ENCODE measurements at places on chromosomes 3 and 15. TPM values are rescaled to one million over a fixed set of nuclear protein-coding genes. Genes with fewer than 3 reads are reported as not detected.

- H3K27me3 ChIP-seq, result no peaks in the 10 kb centered on the region
- H3K4me3 ChIP-seq, result no peak overlapping the region
- H3K27ac ChIP-seq, result peak overlapping the region; percentile 74
- H3K36me3 ChIP-seq, result peaks cover 4% of the 10 kb centered on the region
- DNase-seq, result peak; percentile 79
Measured at GRCh38 chr3:177284383-177284881, 87.2 kb upstream of the TBL1XR1 start.

- peaks cover 9% of the 10 kb centered on the region for H3K36me3 ChIP-seq
- H3K27me3 ChIP-seq, result no peaks in the 10 kb centered on the region
- DNase-seq, result no peak
- peak overlapping the region; percentile 14 for H3K27ac ChIP-seq
- H3K4me3 ChIP-seq, result no peak overlapping the region
Measured at GRCh38 chr15:73575636-73576247, 57.4 kb downstream of the NPTN start.

DNA sequence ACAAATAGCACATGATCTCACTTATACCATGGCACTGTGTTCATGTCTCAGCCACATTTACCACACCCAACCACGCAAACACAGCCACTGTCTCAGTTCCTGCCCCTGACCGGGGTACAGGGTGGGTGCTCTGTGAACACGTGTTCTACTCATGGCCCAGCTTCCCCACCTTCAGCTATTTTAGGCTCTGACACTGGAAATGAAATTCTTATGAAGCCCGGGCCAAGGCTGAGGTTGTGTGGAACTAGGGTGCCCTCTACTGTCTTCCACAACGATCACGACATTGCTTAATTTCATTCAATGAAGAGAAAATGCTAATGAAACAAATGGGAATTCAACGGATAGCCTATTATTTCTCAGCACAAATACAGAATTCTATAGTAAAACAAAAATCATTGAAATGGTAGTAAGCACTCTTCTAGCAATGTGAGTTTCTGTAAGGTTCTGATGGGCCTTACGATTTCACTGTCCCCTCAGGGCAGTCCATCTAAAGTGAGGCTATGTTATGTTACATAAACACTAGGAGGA lies 2.1 kb upstream of the GABRA5 start:
- H3K4me1 ChIP-seq, result no peaks in the 10 kb centered on the region
- no peaks in the 10 kb centered on the region for H3K36me3 ChIP-seq
- peak; percentile 11 for DNase-seq
- H3K4me3 ChIP-seq, result no peak overlapping the region

GRCh38 chr3:10804183-10804648 lies 11.8 kb upstream of the SLC6A11 start:
- no peaks in the 10 kb centered on the region for H3K36me3 ChIP-seq
- DNase-seq, result no peak
- peaks cover 7% of the 10 kb centered on the region for H3K27me3 ChIP-seq
- H3K27ac ChIP-seq, result no peak overlapping the region

DNA sequence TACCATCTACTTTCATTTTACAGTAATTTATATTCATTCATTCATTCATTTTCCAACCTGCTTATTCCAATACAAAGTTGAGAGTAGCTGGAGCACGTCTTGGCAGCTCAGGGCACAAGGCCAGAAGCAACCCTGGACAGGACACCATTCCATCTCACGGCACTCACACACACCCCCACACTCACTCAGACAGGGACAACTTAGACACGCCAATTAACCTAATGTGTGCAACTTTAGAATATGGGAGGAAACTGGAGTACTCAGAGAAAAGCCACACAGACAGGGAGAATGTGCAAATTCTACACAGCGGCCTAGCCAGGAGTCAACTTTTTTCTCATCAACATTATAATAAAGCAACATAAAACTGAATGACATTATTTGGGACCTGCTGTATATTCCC lies 46.7 kb downstream of the IGF2BP2 start:
- H3K36me3 ChIP-seq, result no peaks in the 10 kb centered on the region
- peaks cover 4% of the 10 kb centered on the region for H3K4me1 ChIP-seq
- H3K27ac ChIP-seq, result no peak overlapping the region
- no peak for DNase-seq

DNA sequence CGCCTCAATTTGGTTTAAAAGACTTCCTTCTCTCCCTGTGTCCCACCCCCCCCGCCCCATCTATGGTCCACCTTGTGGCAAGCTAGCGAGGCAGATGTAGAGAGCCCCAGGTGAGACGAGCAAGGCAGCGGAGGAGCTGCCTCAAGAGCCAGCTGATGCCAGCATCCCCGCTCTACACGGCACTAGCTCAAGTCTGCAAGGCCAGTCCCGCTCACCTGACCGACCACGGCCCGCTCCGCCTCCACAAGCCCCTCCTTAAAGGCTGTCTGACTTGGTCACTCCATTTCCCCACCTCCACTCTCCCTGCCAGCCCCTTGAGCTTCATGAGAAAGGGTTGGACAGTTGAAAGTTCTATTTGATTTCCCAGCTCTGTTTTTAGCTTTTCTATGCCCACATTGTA lies 56.2 kb upstream of the IGF1R start:
- H3K27ac ChIP-seq, result no peak overlapping the region
- H3K27me3 ChIP-seq, result peaks cover 2% of the 10 kb centered on the region
- no peaks in the 10 kb centered on the region for H3K36me3 ChIP-seq

- no peak overlapping the region for H3K27ac ChIP-seq
- DNase-seq, result no peak
- H3K4me3 ChIP-seq, result no peak overlapping the region
- H3K4me1 ChIP-seq, result no peaks in the 10 kb centered on the region
- H3K27me3 ChIP-seq, result peaks cover 11% of the 10 kb centered on the region
- no peaks in the 10 kb centered on the region for H3K36me3 ChIP-seq
Measured at GRCh38 chr3:127953091-127954035, 38.3 kb downstream of the KBTBD12 start.

DNA sequence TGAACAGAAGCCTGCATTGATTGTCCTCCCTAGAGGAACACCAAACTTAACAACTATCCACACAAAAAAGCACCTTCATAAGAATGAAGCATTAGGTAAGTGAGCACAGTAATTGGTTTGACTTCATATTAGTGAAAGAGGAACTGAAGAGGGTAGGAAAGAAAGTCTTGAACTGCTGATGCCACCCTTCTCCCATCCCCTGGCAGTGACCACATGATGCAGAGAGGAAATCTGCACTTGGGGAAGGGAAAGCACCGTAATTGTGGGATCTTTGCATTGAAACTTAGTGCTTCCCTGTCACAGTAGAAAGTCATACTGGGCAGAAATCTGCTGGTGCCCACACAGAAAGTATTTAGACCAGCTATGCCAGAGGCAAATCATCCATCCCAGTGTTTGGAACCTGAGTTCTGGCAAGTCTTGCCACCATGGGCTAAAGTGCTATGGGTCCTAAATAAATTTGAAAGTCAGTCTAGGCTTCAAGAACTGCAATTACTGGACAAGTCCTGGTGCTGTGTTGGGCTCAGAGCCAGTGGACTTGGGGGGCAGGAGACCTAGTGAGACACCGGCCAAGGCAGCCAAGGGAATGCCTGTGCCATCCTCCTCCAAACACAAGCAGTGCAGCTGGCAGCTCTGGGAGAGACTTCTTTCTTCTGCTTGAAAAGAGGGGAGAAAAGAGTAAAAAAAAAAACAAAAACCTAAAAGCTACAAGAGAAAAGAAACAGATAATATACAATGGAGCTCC lies 63.6 kb downstream of the SLC15A2 start:
- DNase-seq, result no peak
- H3K4me3 ChIP-seq, result no peak overlapping the region
- H3K4me1 ChIP-seq, result no peaks in the 10 kb centered on the region
- H3K27ac ChIP-seq, result no peak overlapping the region

PAK6 gene
- 0.67 TPM for total RNA-seq

TMCO5A gene
- total RNA-seq, result not detected

DNA sequence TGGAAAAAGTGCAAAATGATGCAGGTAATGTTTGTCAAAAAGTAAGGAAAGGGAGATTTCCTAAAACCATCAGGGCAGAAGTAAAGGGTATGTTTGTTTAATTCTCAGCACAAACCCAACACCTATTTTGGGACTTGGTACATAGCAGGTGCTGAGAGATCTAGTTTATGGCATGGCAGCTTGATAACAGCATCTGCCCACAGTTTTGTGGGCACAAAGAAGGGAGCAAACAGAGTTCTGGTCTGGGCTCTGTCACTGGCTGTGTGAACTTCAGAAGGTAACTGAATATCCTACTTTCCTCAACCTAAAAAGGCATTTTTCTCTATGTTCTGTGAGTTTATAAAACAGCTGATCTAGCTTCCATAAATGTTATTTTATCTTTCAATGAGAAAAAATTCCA lies 141.6 kb downstream of the PLCH1 start:
- no peak overlapping the region for H3K4me3 ChIP-seq
- no peak for DNase-seq
- H3K27me3 ChIP-seq, result no peaks in the 10 kb centered on the region
- no peaks in the 10 kb centered on the region for H3K4me1 ChIP-seq

DNA sequence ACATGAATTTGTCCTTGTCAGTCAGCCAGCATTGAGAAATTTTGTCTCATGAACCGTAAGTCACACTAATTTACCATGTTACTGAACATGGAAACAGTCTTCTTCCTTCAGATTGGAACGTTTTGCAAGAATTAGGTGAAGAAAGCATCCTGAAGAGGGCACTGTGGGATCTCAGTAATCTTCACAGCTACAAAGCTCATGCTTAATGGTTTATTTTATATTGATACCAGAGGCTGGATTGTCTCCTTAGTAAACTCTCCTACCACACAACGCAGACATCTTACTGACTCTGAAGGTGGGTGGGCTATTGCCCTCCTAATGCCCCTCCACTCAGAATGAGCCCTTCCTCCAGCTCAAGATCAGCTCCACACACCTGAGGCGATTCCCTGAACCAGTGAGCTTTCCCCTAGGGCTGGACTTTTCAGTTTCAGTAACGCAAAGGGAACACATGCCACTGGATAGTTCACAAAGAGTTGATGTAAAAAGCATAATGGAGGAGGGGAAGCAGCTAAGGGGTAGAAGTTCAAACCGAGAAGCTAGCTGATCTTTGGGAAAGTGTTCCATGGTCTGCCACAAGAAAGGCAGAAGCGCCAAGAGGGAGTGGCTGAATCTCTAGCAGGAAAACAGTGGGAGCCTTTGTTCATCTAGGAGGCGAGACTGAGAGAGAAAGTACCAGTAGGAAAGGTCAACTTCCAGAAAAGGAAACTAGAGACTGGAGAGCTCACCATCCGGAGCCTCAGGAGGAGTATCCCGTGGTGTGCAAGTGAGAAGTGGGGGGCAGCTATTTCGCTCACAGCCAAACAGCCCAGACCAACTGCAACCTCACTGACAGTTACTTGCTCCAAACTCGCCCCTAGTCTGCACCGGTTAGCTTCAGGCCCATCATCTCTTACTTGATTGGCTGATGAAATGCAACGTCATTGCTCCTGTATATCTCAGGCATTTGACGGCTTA lies at the start of gene SLC9C1:
SLC9C1 (minus strand) TSS at position 849 of the 954 bp plus-strand sequence. CDS start 7,425 bp downstream, outside the sequence.
- no peak within 1 kb of the TSS for H3K27ac ChIP-seq
- peak within 1 kb of the TSS; percentile 41 for H3K4me3 ChIP-seq
- DNase-seq, result peak; percentile 57
- no peaks in the 10 kb centered on the region for H3K27me3 ChIP-seq
- H3K36me3 ChIP-seq, result no peaks in the 10 kb centered on the region

C15orf62 gene
- total RNA-seq, result 0.61 TPM

DNA sequence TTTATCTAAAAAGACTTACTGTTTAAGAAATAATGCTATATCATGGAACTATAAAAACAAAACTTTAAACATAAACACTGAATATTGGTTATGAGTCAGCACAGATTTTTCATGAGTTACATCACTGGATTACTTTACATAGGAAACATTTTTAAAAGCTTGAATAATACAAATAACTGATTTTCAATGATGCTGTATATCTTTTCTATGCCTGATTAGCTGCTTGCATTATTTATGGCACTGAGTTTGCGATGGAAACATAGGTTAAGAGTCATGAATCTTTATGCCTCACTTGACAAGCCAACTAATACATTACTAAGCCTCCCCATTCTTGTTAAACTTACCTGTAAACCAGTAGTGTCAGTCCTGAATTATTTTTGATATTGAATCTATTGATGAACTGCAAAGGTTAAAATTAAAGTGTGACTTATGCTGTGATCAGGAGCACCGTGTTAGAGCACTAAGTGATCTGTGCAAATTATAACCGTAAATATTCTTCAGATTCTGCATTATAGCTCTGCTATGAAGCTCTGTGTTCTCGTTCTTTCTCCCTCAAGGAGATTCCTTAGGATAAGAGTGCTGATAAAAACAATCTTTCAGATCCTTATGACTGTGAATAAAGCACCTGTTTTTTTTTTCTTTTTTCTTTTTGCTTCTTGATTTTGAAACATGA lies 437.3 kb upstream of the BCHE start:
- H3K27ac ChIP-seq, result no peak overlapping the region
- H3K36me3 ChIP-seq, result no peaks in the 10 kb centered on the region
- no peaks in the 10 kb centered on the region for H3K4me1 ChIP-seq
- no peaks in the 10 kb centered on the region for H3K27me3 ChIP-seq
- DNase-seq, result no peak

- no peak for DNase-seq
- no peaks in the 10 kb centered on the region for H3K36me3 ChIP-seq
- no peaks in the 10 kb centered on the region for H3K4me1 ChIP-seq
Measured at GRCh38 chr3:113124256-113124830, 87.0 kb upstream of the BOC start.

DNA sequence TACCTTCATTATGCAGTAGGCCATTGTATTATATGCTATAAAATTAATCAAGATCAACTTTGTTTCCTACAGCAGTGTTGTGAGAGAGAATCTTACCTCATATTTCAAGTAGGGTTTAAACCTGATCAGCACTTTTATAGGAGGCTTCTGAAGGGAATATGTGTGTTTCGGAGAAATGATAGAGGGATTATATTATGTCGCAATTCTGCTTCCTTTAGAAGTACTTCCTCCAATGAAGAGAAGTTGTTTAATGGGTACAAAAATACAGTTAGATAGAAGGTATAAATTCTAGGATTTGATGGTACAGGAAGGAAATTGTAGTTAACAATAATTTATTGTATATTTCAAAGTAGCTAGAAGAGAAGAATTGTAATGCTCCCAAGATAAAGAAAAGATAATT lies 54.9 kb downstream of the NSUN3 start:
- H3K4me3 ChIP-seq, result no peak overlapping the region
- H3K27me3 ChIP-seq, result no peaks in the 10 kb centered on the region
- peaks cover 7% of the 10 kb centered on the region for H3K36me3 ChIP-seq
- no peak overlapping the region for H3K27ac ChIP-seq
- DNase-seq, result no peak

- no peak for DNase-seq
- H3K4me1 ChIP-seq, result peaks cover 15% of the 10 kb centered on the region
- no peaks in the 10 kb centered on the region for H3K36me3 ChIP-seq
- H3K27ac ChIP-seq, result no peak overlapping the region
- H3K27me3 ChIP-seq, result no peaks in the 10 kb centered on the region
- no peak overlapping the region for H3K4me3 ChIP-seq
Measured at GRCh38 chr3:110069761-110070160, 732.4 kb upstream of the DPPA4 start.

DNA sequence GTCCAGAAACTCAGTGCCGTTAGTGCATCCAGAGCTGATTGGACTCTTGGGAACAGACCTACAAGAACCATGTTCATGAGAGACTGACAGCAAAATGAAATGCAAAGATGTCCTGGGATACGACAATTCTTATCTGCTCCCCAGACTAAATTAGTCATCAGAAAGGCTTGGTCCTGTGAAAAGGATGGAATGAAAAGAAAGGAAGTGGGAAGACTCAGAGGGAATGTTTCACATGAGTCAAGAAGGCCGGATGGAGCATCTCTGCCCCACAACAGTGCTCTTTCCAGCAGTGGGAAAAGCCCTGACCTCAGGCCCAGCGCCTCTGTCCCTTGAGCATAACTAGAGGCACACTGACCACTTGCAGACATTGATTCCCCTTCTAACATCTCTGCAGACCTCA lies 39.3 kb upstream of the UACA start:
- no peaks in the 10 kb centered on the region for H3K36me3 ChIP-seq
- H3K4me1 ChIP-seq, result no peaks in the 10 kb centered on the region
- DNase-seq, result no peak
- no peak overlapping the region for H3K27ac ChIP-seq

Data from activated CD8-positive, alpha-beta T cell treated with anti-CD3 and anti-CD28 coated beads for 36 hours (primary cell).